NCI-H1436 (cell line): ENCODE measurements at places on chromosomes 7 and 10.

DNA sequence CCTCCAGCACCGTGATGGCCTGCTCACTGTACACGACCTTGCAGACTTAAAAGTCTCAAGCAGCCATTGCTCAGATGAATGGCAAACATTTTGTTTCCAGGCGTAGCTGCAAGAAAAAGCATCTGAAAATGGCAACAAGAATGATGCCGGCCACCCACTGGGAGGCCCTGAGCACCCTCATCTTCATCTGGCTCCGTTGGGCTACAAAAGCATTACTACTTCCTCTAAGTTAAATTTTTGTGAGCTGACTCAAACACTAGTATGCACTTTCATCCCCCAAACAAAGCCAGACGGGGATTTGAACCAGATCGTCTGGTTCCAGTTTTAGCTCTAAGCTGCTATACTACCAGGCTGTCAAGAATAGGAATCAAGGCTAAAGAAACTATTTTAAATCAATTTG, 116.6 kb upstream of the CDK1 start:
- no peak for DNase-seq

GRCh38 chr10:113820507-113820906, 33.4 kb downstream of the DCLRE1A start:
- no peak for DNase-seq

DNA sequence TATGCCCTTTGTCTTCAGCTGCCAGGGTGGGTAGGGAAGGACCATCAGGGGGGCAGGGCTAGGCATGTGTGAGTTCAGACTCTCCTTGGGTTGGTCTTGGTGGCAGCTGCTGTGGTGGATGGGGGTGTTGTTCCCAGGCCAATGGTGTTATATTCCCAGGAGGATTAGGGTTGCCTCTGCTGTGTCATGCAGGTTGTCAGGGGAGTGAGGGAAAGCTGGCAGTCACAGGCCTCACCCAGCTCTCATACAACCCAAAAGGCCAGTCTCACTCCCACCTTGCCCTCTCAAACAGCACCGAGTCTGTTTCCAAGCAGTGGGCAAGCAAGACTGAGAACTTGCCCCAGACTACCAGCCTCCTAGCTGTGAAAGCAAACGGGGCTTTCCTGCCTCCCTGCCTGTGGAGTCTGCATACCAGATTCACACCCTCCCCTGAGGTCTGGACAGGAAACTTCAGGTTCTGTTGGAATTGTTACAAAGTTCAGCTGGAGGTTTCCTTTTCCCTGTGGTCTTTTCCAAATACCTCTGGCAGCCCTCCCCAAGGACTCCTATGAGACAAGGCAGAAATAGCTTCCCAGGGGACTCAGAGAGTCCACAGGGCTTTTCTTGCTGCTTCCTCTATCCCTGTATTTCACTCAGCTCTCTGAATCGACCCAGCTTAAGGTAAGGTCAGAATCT, 1.4 kb downstream of the HYAL4 start:
- peak; percentile 15 for DNase-seq

DNA sequence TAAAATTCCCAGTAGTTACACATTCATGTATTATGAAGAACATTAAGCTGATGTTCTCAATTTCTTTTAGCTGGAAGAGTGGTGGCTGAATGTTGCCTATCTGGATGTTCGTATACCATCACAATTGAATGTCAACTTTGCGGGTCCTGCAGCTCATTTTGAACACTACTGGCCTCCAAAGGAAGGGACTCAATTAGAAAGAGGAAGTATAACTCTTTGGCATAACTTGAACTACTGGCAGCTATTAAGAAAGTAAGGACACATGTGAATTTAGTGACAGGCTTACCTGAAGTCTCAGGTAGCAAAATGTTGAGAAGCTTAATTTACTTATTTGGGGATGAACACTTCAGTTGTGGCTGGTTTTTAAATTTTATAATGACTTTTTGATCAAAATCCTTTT, 15.9 kb downstream of the CROT start:
- no peak for DNase-seq

GRCh38 chr10:4673279-4674040, 152.5 kb upstream of the AKR1E2 start:
- DNase-seq = no peak

- no peak for DNase-seq
These were observed 60.6 kb downstream of the PRTFDC1 start for GRCh38 chr10:24891823-24892222.

DNA sequence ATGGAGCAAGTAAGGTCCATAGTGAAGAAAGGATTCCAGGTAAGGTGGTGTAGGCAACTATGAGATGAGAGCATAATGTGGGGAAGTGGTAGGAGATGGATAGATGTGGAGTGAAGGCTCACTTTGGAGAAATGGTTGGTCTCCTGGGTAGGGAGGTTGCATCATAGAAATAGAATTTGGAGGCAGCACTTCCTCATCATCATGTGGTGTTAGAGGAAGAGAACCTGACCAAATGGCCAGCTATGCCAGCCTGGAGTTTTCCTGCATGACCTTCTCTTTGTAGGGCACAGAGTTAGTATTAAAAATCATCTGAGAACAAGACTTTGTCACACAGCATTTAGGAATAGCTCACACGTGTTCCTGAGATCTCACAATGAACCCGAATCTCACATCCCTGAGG, 126.7 kb upstream of the CXCL12 start:
- no peak for DNase-seq

GRCh38 chr7:23404546-23405239, 65.6 kb downstream of the IGF2BP3 start:
- no peak for DNase-seq

DNA sequence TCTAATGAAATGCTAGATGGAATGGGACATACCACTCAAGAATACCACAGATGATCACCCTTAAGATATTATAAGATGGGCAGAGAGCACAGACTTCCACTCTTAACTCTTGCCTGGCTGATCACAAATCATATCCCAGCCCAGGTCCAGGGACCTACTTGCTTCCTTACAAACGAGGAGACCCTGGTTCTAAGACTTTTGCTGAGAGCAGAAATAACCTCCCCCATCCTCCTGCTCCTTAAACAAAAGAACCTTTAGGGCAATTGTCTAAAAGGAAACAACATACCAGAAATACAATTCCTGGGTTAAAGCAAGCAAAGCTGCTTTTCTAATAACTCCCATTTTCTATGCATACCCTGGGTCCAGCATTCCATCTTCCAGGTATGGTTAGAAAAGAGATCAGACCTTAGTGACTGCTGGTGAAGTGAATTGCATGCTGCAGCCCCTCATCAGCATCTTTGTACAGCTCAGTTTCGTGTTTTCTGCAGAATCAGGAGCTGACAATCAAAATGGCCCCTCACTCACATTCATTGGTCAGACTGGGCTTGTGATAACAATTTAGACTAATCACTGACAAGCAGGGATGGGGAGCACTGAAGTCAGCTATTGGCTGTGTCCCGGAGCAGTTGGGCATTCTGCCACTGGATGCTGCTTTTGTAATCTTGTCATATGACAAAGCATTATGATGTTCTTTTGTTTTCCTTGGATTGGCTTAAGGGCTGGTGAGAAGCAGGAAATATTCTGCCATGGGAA, 14.6 kb downstream of the IFIT3 start:
- peak; percentile 51 for DNase-seq

GRCh38 chr10:70364772-70365091, 17.7 kb downstream of the LRRC20 start:
- no peak for DNase-seq
